NCI-H446 (cell line): ENCODE measurements at places on chromosomes 11 and 22.

DNA sequence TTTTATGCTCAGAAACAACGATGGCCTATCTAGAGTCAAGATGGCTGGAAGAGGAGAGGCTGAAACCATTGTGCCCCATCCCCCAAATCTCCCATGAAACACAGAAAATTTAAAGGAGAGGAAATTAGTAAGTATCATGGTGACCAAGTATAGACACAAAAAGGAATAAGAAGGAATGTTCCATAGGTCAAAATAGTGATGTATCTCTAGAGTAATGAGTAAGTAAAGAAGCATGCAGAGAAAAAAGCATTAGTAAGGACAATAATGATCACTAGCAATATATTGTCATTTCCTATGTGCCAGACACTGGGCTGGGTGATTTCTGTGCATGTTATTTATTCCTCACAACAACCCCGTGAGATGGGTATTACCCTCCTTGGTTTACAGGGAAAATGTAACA, 2.6 kb upstream of the SLC22A24 start:
- no peak for DNase-seq

DNA sequence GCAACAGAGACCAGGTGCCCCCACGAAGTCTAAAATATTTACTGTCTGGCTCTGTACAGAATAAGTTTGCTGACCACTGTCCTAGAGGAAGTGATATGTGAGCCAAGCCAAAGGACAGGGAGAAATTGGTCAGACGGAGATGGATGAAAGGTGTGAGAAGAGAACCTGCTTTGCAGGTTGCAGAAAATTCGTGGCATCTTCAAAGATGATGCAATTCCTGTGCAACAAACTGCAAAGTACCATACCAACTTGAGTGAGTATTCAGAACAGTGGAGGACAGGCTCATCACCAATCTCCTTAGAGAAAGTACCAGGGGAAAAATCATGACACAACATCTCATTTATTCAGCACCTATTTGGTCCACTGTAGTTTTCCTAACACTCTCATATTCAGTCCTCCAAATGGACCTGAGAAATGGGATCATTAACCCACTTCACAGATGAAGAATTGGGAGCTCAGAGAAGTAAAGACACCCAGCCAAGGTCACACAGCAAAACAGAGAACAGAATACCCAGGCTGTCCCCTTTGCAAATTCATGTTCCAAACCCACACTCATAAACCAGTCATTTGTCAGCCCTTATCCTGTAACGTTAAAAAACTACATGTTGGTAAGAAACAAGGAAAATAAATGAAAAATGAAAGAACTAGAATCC, 536.8 kb downstream of the MIAT start:
- DNase-seq = no peak

DNA sequence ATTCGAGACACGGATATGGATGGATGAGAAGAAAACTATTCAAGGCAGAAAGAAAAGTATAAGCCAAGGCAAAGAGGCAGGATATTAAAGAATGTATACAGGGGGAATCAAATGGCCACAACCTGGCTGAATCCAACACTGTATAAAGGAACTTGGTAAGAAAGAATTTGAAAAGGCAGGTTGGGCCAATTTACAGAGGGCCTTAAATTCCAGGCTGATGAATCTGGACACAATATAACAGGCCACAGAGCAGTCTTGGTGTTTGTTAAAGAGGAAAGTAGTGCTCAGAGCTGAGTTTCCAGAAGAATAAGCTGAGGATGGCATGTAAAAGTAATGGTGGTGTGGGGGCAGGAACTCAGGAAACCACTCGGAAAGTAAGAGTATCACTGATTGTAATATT, 72.3 kb upstream of the POU2AF2 start:
- no peak for DNase-seq

GRCh38 chr11:133995066-133995465, 38.3 kb upstream of the IGSF9B start:
- no peak for DNase-seq

- DNase-seq = no peak
These were observed 17.4 kb downstream of the TUB start for GRCh38 chr11:8098361-8098760.

DNA sequence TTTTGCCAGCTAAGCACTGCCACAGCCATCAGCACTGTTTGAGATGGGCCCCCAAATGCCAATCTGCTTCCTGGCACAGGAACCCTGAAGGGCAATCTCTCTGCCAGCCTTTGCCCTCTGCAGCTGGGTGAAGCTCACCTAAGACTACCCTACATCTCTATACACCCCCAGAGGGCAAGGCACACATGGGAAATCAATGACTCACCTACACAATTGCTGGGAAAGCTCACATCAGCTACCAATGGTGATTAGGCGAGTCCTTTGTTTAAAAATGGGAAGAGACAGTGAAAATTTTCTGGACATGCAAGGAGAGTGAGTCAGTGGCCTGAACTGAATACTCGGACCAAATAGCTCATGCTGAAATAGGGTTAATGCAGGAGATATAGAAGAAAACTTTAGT, 12.6 kb upstream of the PRDM11 start:
- no peak for DNase-seq
